Suprapubic skin (tissue), 4 donors: ENCODE measurements at places on chromosomes 5 and 9. TPM values are rescaled to one million over a fixed set of nuclear protein-coding genes. Genes with fewer than 3 reads are reported as not detected.

DNA sequence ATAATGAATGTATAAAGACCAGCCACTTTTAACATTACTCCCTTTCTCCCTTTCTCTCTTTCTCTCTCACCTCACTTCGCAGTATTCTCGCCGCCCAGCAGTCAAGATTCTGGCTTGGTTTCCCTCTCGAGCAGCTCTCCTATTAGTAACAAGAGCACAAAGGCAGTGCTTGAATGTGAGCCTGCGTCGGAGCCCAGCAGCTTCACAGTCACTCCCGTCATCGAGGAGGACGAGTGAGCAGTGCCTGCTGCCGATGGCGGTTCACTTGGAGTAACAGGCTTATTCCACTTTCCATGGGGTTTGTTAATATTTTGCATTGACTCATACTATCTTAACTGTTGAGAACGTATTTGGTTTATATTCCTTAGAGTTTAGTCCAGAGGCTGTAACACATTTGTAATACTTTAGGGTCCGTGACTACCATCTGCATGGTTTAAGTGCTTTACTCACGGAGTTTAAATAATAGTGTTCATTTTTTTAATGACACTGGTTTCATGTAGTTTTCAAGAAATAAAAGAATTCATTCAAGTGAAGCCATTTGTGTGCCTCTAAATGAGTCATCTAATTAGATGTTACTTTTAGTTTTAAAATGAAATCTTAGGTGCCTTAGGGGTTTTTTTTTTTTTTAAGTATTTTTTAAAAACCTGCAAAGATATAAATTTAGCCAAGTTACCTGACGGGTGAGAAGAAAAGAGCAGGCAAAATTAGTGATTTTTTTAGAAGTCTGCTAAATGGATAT is 8.4 kb upstream of the DMRT3 start:
- peaks cover 40% of the 10 kb centered on the region for H3K4me1 ChIP-seq
- H3K27ac ChIP-seq = no peak overlapping the region
- no peaks in the 10 kb centered on the region for H3K36me3 ChIP-seq
- no peak for DNase-seq
- no peak overlapping the region for H3K4me3 ChIP-seq
- peaks cover 99% of the 10 kb centered on the region for H3K27me3 ChIP-seq

DNA sequence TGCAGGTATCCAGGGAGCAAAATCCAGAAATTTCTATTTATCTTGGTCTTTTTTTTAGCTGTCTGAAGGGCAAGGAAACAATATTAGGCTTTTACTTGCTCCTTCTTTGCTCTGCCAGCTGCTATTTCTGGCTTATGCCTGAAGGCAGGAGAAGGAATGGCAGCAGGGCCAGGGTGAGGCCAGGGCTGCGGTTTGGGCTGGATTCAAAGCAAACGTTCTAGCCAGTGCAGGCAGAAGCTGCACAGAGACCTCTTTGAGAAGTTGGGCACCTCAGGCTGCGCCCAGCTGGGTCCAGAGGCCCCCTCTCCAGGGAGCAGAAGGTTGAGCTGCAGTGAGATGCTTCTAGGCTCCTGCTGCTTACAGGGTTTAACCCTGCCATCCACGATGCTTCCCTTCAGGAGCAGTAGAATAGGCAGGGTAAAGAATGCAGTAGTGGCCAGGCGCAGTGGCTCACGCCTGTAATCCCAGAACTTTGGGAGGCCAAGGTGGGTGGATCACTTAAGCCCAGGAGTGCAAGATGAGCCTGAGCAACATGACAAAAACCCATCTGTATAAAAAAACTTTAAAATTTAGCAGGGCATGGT is 201.2 kb downstream of the ADCY2 start:
- peak overlapping the region; percentile 14 for H3K27ac ChIP-seq
- H3K4me1 ChIP-seq = peaks cover 8% of the 10 kb centered on the region
- H3K27me3 ChIP-seq = no peaks in the 10 kb centered on the region
- H3K36me3 ChIP-seq = no peaks in the 10 kb centered on the region
- H3K4me3 ChIP-seq = no peak overlapping the region

MVB12B gene
- 25.7 TPM for total RNA-seq

SHOC1 gene
- total RNA-seq = 1.2 TPM

C9orf153 gene
- total RNA-seq = 0.34 TPM

DNAJC18 gene
- total RNA-seq = 3.0 TPM
